T-helper 2 cell (primary cell): ENCODE measurements at places on chromosomes 1 and 21.

- no peak for DNase-seq
Observed at GRCh38 chr1:228944296-228944695, 209.0 kb downstream of the RHOU start.

DNA sequence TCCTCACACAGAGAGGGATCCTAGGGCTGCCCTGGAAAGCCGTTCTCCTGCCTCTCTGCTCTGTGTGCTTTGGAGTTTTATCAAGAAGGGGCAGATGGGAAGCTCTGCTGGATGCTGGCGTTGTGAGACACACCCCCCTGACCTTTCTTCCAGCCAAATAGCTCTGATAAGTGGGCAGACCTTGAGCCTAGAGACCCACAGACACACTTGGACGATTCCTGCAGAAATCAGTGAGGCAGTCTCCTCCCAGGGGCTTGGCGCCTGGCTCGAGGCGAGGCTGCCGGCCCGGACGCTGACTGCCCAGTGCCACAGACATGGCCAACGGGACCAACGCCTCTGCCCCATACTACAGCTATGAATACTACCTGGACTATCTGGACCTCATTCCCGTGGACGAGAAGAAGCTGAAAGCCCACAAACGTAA lies at the start of gene MRAP:
Gene MRAP (plus strand): TSS at position 198 of the 424 bp plus-strand sequence. CDS start 117 bp downstream, at position 315.
- no peak for DNase-seq

- no peak for DNase-seq
Observed at GRCh38 chr1:172894349-172895049, 156.2 kb downstream of the TNFSF18 start.

DNA sequence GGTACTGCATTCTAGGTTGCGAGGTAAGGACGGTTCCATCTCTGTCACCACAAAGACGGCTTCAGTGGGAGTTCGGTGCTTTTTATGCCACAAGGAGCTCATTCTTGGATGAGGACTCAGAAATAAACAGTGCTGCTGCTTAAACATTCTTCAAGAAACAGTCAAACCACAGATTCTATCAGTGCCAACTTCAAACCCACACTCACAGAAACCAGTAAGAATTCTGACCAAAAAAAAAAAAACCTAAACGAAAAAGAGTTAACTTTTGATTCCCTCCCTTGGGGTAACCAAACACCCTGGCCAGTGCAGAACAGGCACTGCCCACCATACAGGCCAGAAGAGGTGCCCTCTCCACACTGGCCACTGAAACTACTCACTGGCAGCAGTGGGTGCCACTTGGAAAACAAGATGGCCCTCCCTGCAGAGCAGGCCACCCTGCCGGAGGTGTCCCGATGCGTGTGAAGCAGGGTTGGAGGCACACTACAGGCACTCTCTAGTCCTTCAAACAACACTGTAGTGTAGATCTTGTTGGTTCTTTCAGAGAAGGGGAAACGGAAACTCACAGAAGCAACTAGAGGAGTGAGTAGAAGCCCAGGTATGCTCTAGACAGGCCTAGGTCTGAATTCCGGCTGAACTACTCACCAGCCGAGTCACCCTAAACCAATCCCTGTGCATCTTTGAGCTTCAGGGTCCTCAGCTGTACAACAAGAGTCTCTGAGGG lies 87.3 kb upstream of the TLR5 start:
- peak; percentile 25 for DNase-seq

DNA sequence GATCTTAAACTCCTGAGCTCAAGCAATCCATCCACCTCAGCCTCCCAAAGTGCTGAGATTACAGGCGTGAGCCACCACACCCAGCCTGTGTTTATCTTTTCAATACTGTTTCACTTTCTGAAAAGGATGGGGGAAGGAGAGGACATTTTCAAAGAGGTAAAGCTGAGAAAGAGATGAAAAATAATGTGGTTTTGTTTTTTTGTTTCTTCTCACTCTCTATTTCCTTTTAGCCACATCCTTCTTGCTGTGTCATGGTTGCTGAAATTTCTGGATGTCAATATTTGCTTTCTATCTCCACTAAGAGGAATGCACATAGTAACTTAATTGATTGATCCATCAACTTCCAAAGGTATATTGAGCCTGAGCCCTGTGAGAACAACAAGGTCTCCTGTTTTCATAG lies 6.4 kb upstream of the C1orf21 start:
- DNase-seq: peak; percentile 64

GRCh38 chr1:226309398-226310244 lies 657 bp upstream of the LIN9 start:
- DNase-seq: no peak

- no peak for DNase-seq
Observed at GRCh38 chr1:41672641-41673361, 188.3 kb upstream of the EDN2 start.

GRCh38 chr1:205971082-205971481 lies 27.8 kb upstream of the SLC26A9 start:
- DNase-seq: no peak

DNA sequence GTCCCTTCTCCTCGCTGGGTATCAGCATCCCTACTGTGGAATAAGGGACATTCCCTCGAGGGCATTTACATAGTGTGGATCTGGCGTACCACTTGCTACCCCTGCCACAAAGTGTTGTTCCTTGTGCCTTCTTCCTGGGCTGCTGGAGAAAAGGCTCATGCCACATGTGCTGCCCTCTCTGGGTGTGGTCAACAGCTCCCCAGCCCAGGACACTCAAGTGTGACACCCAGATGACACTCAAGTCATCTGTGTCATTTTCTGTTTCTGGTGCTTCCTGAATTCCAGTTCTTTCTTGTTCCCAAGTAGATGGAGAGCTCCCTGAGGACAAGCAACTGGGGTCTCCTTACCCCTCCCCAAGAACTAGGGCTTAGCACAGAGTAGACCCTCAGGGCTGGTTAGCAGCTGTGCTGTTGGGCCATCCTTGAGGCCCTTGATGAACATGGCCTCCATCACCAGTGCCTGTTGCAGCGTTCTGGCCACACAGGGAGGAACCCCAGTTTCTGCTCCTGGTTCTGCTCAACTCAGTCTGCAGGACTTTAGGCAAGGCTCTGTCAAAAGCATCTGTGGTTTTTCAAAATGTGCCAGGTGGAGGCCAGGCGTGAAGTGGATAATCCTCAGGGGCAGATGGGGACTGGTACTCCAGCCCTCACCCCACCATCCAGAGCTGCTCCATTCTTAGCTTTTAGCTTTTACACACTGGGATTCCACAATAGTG lies 49.0 kb upstream of the CLIC4 start:
- DNase-seq: no peak

DNA sequence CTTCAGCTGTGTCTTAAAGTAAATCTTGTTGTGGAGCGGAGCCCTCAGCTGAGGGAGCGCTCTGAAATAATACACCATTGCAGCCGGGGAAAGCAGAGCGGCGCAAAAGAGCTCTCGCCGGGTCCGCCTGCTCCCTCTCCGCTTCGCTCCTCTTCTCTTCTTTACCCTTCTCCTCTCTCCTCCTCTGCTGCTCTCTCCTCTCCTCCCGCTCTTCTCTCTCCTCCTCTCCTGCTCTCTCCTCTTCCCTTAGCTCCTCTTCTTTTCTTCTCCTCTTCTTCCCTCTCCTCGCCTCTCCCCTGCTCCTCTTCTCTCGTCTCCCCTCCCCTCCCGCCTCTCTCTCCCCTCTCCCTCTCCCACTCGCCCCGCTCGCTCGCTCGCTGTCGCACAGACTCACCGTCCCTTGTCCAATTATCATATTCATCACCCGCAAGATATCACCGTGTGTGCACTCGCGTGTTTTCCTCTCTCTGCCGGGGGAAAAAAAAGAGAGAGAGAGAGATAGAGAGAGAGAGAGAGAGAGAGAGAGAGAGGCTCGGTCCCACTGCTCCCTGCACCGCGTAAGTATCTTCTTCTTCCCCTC lies at the start of gene PROX1:
Gene PROX1 (plus strand): TSS at position 47 of the 580 bp plus-strand sequence. CDS start 8,563 bp downstream, outside the sequence.
- peak; percentile 84 for DNase-seq

DNA sequence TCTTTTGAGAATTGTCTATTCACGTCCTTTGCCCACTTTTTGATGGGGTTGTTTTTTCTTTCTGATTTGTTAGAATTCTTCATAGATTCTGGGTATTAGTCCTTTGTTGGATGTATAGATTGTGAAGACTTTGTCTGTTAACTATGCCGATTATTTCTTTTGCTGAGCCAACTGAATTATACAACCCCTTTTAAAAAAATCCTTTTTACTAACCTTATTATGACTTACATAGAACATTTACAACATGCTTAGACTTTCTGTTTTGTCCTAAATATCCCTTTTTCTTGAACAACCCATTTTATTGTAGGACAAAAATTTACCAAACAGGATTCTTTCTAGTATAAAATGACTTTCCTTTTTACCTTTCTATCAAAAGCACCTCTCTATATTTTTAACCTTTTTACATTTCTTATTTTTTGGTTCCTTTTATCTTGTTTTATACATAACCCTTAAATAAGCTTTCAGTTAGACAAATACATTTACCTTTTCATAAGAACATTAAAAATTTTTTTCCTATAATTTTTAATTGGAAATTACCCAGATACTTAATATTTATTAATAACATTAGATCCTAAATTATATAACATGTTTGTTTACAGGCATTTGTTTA lies 70.4 kb upstream of the TTLL7 start:
- no peak for DNase-seq

GRCh38 chr1:202562444-202563060 lies 147.7 kb downstream of the SYT2 start:
- DNase-seq: no peak

- no peak for DNase-seq
Observed at GRCh38 chr1:43199093-43199726, 27.1 kb downstream of the CFAP57 start.

GRCh38 chr1:156052862-156053767 lies 483 bp downstream of the UBQLN4 start:
- DNase-seq: peak; percentile 70

- no peak for DNase-seq
Observed at GRCh38 chr1:206890125-206891060, 6.8 kb upstream of the IL24 start.

- no peak for DNase-seq
Observed at GRCh38 chr1:25567710-25568089, 24.3 kb downstream of the LDLRAP1 start.

- DNase-seq: no peak
Observed at GRCh38 chr1:244536316-244536715, 75.2 kb downstream of the CATSPERE start.

- no peak for DNase-seq
Observed at GRCh38 chr1:245131026-245131393, 23.8 kb upstream of the KIF26B start.

DNA sequence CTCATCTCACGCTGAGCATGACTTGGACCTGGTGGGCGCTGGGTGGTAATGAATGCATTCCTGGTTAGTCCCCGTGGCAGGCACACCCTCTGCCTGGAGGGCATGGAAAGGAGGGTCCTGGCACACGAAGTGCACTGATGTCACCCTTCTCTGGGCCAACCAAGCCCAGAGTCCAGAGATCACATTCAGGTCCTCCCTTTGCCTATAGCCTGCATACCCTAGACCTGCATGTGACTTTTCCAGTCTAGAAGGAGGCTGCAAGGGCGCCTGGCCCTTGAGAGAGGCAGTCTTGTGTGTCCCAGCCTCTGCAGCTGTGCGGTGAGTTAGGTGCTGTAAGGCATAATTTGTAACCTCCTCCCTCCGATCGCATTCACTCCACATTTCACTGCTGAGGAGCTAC lies 22.1 kb downstream of the PADI2 start:
- DNase-seq: no peak

GRCh38 chr1:217493290-217493689 lies 137.6 kb downstream of the GPATCH2 start:
- no peak for DNase-seq

DNA sequence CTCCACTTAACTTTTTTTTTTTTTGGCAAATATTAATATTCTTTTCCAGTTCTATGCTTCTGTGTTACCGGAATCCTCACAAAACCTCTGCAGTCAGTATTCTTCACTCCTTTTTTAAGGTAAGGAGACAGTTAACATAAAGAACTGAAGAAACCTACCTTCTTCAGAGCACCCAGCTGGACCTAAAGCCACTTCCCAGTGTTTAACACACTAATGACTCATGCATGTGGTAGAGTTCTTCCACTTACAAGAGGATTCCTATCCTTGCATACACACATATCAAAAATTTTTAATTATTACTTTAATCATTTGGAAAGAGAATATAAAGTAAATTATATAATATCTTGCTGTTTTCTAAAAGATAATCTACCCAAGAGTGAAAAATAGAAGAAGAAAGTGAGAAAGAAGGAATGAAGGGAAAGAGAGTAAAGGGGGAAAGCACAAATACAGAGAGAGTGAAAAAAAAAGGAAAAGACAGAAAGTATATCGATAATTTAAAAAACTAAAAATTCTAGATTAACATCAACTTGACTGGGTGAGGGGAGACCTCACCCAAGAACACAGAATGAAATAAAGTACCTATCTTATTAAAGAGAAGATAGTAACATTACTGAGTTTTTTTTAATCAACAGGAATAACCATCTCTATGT lies 54.9 kb downstream of the ENAH start:
- DNase-seq: no peak

DNA sequence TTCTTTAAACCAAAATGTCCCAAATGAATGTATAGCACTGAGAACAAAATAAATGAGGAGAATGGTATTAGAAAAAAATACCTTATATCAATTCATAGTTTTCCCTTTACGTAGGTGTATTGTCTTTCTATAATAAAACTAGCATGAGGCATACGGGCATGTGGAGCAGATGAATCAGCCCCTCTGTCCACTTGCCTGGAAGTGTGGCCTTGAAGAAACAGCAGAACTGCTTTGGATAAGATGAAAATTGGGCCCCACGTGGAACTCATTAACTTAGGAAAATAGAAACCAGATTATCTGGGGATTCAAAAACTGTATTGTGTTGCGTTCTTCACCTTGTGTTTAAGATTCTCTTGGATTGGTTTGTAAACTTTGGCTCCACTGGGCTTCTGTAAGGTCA lies 356.8 kb upstream of the B3GALT2 start:
- DNase-seq: no peak

DNA sequence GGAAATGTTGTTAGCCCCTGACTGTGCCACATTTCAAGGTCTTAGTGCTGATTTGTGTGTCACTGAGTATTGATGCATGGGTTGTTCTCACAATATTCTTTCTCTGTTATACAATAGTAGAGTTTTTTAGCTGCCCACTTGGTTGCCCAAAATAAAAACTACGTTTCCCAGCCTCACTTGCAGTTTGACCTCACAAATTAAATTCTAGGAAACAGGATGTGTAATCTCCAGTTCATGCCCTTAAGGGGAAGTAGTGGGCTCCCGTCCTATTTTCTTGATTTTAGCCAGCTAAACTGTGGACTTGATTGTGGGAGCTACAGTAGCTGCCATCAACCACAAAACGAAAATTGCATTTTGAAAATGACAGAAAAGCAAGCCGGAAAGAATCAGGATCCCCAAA lies 27.3 kb upstream of the LAMC1 start:
- no peak for DNase-seq

- DNase-seq: no peak
Observed at GRCh38 chr1:173553312-173553711, 49.6 kb downstream of the SLC9C2 start.

GRCh38 chr1:201419256-201419655 lies 2.3 kb downstream of the TNNI1 start:
- no peak for DNase-seq

- no peak for DNase-seq
Observed at GRCh38 chr1:83583351-83584014, 415.4 kb downstream of the TTLL7 start.

DNA sequence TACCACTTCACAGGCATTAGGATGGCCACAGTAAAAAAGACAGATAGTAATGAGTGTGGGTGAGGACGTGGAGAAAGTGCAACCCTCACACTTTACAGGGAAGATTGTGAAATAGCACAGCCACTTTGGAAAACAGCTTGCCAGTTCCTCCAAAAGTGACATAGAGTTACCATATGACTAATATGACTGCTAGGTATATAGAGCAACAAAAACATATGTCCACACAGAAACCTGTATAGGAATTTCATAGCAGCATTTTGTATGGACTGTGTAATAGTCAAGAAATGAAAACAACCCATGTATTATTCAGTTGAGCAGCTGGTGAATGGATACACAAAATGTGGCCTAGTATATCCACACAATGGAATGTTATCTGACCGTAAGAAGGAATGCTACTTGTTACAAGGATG lies 30.4 kb upstream of the LBR start:
- DNase-seq: no peak
